ENCODE measurements at places on chromosomes 7 and 10.

DNA sequence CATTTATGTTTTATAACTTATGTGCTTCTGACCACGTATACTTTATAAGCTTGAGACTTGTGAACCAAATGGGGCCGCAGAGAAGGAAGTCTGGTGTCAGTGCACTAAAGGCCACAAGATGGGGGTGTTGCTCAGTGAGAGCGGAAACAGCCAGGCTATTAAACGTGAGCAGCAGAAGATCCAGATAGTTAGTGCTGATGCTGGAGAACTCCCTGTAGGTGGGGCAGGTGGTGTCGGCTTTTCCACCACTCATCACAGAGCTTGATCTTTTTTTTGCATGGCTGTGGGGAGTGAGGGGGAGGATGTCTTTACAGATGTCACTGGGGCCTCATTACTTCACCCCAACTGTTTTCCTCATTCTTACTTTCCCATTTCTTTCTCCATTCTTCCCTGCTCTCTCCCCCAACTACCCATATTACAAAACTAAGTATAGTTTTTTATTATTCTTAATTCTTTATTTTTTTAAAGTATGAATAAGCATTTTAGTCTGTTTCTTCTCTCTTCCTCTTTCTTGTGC, 34.7 kb downstream of the ACADSB start:
- DNase-seq, result peak; percentile 76

GRCh38 chr7:134422008-134422407, 36.9 kb downstream of the AKR1B1 start:
- DNase-seq, result peak; percentile 8

DNA sequence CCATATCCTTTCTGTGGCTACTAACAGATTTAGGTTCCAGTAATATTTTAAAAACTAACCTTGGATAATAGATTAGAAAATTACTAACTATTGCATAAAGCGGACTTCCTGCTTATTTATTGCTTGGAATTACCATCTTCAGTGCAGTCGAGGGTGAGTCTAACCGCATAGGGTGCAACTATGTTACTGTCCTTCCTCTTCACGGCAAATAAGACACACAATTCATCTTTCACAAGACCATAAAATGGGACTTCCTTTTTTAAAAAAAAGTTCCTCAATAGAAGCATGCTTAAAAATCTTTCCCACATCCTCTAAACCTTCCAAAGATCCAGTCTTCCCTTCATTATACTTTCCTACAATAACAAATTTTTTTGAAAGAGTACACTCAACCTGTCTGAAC, 2.1 kb downstream of the SLC25A40 start:
- DNase-seq, result no peak

- no peak for DNase-seq
These were observed 10.2 kb upstream of the C10orf67 start for GRCh38 chr10:23354630-23355279.

DNA sequence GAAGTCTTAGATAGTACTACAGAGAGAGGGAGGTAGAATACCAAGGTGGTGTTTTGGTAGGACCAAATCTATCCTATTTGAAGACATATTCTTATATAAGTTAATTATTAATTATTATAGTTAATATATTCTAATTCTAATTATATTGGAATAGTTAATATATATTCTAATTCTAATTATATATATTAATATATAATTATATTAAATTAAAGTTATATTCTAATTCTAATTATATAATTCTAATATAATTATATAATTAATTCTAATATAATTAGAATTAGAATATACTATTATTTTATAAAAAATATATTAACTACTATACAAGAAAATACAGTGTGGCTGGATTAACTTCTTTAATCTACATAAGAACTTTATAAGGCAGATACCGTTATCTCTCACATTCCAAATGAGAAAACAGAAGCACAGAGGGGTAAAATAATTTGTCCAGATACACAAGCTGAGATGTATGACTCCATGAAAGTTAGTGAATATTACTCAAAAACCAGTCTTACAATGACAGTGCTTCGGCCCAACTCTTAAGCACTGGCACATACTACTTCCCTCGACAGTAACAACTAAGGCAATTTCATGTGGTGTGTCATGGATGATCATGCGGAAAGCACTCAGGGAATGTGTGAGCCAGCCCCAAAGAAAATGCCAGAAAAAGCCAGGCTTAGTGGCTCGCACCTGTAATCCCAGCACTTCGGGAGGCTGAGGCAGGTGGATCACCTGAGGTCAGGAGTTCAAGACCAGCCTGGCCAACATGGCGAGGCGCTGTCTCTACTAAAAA, 42.6 kb downstream of the TYW1B start:
- DNase-seq, result peak; percentile 84

- DNase-seq, result no peak
These were observed 321.3 kb downstream of the PTEN start for GRCh38 chr10:88184543-88185297.

All from ELR (cell line).